CD4-positive, CD25-positive, alpha-beta regulatory T cell (primary cell): ENCODE measurements at places on chromosomes 6 and 20. TPM values are rescaled to one million over a fixed set of nuclear protein-coding genes. Genes with fewer than 3 reads are reported as not detected.

LRFN2 gene
- not detected for polyA plus RNA-seq

CLDN20 gene
- not detected for polyA plus RNA-seq

C4A gene
- 0.28 TPM for polyA plus RNA-seq

PI16 gene
- 31.9 TPM for polyA plus RNA-seq

ZC2HC1B gene
- polyA plus RNA-seq = not detected

SNAP25 gene
- polyA plus RNA-seq = not detected
